Heart left ventricle (tissue), 16 donors: ENCODE measurements at places on chromosomes 5 and 9. TPM values are rescaled to one million over a fixed set of nuclear protein-coding genes. Genes with fewer than 3 reads are reported as not detected.

GRCh38 chr5:125874057-125874456 lies 549.2 kb upstream of the GRAMD2B start:
- DNase-seq: no peak

- no peak for DNase-seq
These were observed 53.0 kb upstream of the SIMC1 start for GRCh38 chr5:176185133-176185733.

GRCh38 chr5:178404987-178405386 lies 172.4 kb upstream of the PHYKPL start:
- no peak for DNase-seq

DNA sequence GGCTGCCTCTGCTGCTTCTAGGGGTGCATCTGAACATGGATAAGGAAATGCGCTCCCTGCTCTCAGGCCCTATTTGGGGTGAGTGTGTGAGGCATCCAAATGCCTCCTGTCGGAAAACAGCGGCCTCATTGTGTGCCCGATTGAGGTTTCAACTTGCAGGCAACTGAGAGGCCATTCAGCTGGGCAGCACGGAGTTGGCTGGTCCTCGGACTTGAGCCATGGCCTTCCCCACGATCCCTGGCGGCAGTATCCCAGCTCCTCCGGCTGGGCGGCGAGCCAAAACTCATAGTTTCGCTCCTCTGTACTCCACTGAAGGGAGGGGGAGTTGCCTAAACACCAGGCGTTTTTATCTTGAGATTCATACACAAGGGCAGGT lies 597.3 kb upstream of the SGCD start:
- peak; percentile 67 for DNase-seq

DNA sequence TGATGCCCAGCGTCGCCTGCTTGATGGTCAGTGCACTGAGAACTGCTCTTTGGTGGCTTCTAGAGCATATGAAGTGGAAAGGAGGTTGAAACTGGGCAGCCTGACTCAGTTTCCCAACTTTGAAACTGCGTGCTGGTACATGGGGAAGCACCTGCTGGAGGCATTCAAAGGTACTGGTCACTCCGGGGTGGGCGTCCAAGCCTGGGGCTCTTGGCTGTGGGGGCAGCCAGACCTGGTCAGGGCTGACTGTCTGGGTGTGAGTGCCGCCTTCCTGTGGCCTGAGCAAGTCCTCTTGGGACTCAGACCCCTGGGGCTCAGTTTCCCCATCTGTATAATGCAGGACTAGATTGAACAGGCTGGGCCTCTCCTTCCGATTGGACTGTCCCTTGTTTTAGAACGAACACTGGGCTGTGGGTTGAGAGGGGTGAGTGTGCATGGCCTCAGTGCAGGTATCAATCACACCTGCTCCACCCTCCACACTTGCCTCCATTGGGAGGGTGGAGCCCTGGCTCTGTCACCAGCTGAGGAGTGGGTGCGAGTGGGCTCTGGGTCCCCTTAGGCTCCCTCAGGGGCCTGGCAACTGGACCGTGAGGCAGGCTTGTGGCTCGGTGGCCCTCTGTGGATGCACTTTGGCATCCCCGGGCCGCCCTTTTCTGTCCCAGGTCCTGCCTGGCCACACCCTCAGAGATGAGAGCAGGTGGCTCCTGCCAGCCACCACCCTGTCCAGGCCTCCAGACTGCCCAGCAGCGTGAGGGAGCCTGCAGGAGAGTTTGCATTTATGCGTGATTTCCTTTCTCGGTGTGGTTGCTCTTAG lies 80.2 kb downstream of the PHF2 start:
- no peak for DNase-seq

DNA sequence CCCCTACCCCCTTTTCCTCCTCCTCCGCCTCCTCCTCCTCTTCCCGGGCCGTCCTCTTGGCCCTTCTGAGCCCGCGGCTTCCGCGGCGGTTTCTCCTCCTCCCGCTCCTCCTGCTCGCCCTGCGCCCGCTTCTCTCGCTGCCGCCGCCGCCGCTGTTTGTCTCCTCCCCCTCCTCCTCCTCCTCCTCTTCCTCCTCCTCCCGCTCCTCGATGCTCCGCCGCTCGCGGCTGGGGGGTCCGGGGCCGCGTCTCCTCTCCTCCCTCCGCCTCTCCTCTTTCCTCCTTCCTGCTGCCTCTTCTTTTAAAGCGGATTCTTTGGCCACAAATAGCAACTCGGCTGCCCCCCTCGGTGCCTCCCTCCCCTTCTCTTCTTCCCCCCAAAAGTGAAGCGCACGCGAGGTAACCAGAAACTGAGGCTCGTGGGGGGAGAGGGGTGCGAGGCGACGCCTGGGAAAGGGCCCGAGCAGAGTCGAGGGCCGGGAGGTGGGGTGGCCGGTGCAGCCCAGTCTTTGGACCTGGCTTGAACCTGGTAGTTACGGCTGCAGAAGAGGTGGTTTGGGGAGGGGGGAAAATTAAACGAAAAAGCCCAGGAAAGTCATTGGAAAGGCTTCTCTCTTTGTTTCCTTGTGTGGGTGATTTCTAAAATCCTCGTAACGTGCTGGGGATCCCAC lies 1058.5 kb upstream of the DMAC1 start:
- DNase-seq: peak; percentile 73

DNA sequence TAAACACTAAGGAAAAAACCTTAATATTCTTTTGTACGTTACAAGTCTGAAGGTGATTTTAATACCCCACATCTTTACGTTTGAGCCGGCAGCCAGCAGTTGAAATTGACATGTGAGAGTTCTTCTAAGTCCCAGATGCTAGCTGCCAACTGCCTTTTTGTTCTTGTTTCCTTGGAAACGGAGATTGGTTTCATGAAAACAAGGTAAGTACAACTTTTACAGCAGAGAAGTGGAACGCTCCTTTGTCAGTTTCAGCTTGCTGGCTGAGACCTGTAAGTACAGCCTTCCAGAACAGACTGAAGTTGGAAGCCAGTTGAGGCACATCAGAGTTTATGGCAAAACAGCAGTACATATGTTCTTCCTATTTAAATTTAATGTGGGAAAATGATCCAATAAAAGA lies 1018.4 kb upstream of the ARRDC3 start:
- no peak for DNase-seq

Gene ADGRD2
- total RNA-seq: not detected
